ENCODE measurements at places on chromosomes 5 and 9.
A peak's percentile ranks its signal among the peaks of the same experiment; 100 is the strongest.

- DNase-seq = no peak
Measured at GRCh38 chr9:129854588-129855110, 19.4 kb downstream of the USP20 start.

DNA sequence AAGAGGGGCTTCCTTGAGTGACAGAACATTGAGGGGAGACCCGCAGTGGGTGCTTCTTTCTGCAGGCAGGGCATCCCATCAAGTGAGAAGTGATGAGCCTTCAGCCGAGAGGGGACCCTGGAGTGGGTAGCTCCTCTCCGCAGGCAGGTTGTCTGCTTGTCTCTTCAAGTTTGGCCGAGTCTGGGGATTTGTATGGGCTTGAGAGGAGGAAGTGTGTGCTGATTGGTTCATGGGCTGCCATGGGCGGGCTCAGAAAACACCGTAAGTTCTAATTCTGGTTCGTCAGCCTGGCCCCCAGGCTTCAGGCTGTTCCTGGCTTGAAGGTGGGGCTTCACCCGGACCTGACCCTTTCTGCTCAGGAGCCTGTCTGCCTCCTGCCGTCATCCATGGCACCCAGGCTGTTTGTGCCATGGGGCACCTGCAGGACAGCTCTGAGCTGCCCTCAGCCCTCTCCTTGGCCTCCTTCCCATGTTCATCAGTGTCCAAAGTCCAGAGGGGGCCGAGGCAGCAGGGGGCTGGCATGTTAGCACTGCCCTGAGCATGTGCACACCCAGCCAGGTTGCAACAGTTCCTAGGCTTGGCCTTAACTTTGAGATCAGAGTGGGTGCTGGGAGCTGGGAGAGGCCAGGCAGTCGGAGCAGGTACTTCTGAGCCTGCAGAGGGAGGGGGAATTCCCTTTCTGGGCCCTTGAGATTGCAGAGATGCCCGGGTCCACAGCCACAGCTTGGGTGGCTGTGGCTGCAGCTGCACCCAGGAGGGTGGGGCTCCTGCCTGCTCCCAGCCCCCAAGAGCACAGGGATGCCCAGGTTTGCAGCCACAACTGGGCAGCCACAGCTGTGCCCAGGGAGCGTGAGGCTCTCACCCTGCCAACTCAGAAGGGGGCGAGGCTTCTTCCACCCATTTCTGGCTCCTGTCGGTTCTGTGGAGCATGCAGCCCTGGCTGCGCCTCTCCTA lies 13.5 kb upstream of the DHFR start:
- DNase-seq = no peak

DNA sequence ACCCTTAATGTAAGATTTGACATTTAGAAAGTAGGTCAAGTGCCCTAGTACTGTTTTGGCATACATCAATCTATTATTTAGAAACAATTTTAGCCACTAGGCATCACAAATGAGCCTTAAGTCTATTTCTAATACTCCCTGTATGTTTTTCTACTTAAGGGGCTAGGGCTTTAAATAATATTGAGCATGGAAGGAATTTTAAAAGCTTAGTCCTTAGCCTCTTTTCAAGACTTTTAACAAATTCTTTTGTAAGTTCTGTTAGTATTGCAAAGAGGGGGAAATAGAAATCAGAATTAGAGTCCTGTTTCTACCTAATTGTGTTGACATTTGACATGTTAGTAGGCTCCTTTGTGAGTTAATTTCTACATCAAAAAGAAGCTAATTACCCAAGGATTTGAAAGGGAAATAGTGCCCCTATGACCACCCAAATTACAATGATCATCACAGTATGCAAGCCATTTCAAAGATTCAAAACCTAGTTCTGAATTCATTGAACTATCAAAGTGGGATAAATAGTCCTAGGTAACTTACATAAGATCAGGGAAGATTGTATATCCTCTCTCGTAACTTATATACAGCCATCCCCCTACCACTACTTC lies 647.8 kb upstream of the ACO1 start:
- DNase-seq = no peak

GRCh38 chr5:157930710-157931109 lies 71.8 kb upstream of the CLINT1 start:
- DNase-seq = no peak

DNA sequence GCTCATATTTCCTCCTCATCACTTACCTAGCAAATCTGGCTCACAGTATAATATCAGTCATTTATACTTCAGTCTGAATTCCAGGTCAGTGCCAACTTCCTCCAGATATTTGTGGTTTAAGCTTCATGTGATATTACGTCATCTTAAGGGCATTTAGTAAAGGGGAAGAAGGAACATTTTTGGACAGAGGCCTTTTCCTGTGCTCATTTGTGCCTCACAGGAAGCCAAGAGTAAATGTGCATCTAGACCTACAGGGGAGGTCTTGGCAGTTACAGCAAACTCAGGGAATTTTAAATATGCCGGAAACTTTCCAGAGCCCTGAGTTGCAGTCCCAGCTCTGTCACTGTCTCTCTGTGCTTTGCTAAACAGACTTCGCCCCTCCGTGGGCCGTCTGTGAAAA lies 12.3 kb upstream of the KCNIP1 start:
- peak; percentile 74 for DNase-seq

DNA sequence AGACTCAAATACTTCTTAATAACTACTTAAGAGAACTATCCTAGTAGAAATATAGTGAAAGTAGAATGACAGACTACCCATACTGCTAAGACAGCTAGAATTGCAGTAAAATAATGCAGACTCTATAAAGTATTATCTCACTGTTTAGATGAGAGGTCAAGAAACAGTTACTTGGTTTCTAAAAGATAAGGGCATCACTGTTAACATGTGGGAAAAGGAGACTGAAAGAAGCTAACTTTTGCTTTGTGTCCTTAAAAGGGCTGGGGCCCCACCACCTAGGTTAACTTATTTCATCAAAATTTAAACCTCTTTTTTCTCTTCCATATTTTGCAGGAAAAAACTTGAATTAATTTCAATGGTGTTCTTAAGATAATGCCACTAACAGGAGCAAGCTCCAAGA lies 204.3 kb downstream of the CNTLN start:
- DNase-seq = no peak

GRCh38 chr5:149636191-149636860 lies 55.0 kb downstream of the ARHGEF37 start:
- DNase-seq = no peak

DNA sequence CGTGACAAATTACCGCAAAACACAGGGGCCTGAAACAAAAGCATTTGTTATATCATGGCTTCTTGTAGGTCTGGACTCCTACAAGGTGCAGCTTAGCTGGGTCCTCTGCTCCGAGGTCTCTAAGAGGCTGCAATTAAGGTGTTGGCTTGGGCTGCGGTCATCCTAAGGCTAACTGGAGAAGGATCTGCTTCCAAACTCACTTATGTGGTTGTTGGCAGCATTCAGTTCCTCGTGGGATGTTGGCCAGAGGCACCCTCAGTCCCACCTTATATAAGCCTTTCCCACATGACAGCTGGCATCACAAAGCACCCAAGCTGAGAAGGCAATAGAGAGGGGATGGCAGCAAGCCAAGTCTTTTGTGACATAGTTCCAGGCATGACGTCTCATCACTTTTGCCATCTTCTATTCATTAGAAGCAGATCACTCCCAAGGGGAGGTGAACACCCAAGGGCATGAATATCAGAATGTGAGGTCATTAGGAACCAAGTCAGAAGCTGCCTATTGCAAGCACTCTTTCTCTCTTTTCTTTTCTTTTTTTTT lies 47.9 kb upstream of the ZBTB43 start:
- no peak for DNase-seq

DNA sequence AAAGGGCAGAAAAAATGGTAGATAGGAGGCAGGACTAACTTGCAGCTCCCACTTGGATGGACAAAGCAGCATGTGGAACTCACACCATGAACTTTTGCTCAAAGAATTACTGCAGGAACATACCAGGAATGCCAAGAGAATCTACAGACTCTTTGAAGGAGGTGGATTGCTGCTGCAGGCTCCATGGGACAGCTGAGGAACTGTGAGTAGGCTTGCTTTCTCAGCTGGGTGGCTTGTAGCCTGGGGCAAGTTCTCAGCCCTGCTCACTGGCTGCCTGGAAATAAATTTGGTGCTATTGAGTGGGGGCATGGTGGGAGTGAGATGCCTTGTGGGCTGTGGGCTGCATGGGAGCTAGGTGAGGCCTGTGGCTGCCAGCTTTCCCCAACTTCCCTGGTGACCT lies 574.5 kb downstream of the PRELID2 start:
- no peak for DNase-seq

GRCh38 chr9:31799953-31800609 lies 584.4 kb upstream of the ACO1 start:
- no peak for DNase-seq

- DNase-seq = no peak
Measured at GRCh38 chr5:115435778-115436712, 108.5 kb downstream of the FEM1C start.

All from AG04449 (cell line).